ENCODE measurements at places on chromosomes 12 and 14.

- no peak for DNase-seq
Observed at GRCh38 chr12:132495165-132495544, 5.2 kb downstream of the FBRSL1 start.

GRCh38 chr14:34220378-34220706, 241.7 kb downstream of the SPTSSA start:
- no peak for DNase-seq

GRCh38 chr12:75655315-75655806, 144.0 kb upstream of the KRR1 start:
- DNase-seq, result no peak

- DNase-seq, result no peak
Observed at GRCh38 chr12:106161491-106161890, 22.7 kb upstream of the NUAK1 start.

DNA sequence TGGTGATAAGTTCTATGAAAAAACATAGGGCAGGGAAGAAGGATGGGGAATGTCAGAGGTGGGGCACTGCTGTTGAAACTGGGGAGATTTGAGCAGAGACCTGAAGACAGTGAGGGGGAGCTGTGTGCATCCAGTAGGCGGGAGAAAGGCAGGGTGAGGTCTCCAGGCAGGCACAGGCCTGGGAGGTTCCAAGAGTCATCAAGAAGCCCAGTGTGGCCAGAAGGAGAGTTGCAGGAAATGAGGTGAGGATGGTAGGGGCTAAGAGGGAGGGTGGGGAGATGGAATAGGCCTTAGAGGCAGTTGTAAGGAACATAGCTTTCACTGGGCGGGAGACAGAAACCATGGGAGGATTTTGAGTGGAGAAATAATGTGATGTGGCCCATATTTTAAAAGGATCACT, 341.8 kb downstream of the GLT1D1 start:
- no peak for DNase-seq

DNA sequence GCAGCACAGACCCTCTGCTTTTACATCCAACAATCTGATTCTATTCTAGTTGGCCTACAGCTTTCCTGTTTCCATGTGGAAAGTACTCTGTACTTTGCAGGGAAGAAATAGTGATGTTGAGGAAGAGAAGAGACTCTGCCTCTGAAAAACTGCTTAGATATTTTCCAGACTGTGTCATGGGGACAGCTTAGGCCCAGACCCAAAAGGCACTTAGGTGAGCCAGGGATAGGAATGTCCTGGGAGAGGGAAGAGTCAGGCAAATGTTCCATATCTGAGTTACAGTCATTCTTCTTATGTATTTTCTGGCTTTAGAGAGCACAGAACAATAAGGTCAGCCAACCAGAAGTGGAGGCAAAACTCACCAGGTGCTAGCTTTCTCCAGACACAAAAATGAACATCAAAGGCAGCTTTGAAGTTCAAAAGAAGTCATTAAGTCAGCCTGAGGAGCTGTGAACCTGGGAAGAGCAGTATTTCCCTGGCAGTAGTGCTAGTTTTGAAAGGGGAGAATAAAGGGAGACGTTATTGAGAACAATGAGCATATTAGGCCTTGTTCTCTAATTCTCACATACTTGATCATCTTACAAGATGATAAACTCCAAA, 199.7 kb upstream of the LMNTD1 start:
- DNase-seq, result no peak

- no peak for DNase-seq
Observed at GRCh38 chr14:65585216-65585615, 172.7 kb downstream of the FUT8 start.

DNA sequence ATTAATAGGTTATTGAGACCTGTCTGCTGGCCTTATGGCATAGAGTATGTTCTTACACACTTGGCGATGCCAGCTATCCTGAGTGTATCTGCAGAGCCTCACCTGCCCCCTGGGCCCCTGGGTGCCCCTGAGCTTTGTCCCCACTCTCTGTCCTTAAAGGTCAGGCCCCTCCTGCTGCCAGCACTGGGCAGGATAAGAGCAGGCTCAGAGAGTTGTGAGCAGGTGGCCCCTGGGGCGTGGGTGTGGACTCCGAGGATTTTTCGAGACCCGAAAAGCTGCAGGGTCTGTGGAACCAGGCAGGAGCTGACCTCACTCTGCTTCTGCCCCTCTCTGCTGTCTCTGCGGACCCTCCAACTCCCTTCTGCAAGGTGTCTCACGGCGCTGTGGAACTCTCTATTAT, 8.2 kb downstream of the HIP1R start:
- no peak for DNase-seq

DNA sequence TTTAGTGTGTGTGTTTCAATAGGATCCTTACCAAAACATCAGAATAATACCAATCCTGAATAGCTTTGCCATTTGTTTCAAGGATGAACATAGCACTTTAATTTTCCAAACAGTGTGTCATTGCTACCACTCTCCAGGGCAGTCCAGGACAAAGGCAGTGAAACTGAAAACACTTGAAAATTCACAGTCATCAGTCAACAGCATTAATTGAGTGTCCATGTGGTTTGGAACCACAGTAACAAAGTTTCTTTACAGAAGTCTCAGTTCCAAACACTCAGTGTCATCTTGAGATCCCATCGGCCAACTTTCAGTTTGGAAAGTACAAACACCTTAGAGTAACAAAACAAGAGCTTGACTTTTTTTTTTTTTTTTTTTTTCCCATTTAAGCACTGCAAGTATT, 228.4 kb upstream of the SOX5 start:
- DNase-seq, result no peak

DNA sequence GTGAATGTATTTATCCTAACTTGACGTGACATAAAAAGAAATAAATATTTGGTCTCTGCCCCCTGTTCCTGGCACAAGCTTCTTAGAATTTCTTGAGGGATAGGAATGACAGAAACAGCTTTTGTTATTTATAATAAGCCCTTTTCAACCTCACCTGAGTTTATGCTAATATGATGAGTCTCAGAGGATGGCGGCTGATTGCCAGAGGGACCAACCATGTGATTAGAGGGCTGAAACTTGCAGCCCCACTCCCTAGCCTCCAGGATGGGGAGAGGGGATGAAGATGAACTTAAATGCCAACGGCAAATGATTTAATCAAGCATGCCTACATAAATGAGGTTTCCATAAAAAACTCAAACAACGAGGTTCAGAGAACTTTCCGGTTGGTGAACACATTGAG, 42.9 kb downstream of the DNAI7 start:
- no peak for DNase-seq

DNA sequence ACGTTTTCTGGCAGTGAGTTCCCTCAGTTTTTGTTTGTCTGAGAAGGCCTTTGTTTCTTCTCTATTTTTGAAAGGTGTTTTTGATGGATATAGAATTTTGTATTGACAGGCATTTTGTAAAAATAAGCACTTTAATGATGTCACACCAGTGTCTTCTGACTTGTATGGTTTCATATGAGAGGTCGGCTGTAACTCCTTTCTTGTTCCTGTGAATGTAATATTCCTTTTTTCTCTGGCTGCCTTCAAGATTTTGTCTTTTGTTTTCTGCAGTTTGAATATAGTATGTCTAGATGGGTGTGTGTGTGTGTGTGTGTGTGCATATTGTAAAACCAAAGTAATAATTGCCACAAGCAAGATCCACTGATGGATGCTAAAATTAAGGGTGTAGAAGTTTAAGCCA, 67.8 kb upstream of the PSMC1 start:
- no peak for DNase-seq

GRCh38 chr14:89910691-89911009, 43.9 kb downstream of the EFCAB11 start:
- no peak for DNase-seq

GRCh38 chr14:51681411-51681810, 29.7 kb downstream of the FRMD6 start:
- DNase-seq, result no peak

DNA sequence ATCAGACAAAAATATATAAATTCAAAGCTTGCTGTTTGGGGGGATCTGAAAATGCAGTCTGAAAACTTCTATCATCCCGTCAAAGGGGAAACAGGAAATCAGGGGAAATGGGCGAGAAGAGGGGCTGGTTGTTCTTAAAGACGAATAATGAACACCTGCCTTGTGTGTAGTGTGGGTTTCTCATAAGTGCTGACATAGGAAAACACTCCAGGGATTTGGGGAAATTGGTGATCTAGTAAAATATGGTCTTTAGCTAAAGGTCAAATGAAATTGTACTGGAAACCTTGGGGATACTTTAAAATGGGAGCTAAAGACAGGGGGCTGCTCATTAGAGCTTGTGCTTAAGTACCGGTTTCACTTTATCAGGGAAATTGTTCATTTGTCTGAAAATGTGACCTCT, 39.6 kb upstream of the PIK3C2G start:
- DNase-seq, result no peak

GRCh38 chr12:85002778-85003296, 33.2 kb downstream of the TSPAN19 start:
- no peak for DNase-seq

GRCh38 chr12:109513977-109514376, 36.5 kb downstream of the UBE3B start:
- DNase-seq, result no peak

DNA sequence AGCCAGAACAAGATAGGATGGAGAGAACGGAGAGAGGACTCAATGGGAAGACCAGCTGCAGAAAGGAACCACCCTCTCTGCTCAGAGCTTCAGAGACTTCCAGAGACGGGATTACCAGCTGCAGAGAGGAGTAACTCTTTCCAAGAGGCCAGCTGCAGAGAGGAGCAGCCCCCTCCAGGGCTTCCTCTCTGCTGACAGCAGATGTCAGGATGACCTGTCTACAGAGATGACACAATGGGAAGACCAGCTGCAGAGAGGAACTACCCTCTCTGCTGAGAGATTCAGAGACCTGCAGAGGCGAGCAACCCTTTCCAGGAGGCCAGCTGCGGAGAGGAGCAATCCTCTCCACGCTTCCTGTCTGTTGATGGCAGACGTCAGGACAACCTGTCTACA, 61.8 kb downstream of the KLRG1 start:
- no peak for DNase-seq

DNA sequence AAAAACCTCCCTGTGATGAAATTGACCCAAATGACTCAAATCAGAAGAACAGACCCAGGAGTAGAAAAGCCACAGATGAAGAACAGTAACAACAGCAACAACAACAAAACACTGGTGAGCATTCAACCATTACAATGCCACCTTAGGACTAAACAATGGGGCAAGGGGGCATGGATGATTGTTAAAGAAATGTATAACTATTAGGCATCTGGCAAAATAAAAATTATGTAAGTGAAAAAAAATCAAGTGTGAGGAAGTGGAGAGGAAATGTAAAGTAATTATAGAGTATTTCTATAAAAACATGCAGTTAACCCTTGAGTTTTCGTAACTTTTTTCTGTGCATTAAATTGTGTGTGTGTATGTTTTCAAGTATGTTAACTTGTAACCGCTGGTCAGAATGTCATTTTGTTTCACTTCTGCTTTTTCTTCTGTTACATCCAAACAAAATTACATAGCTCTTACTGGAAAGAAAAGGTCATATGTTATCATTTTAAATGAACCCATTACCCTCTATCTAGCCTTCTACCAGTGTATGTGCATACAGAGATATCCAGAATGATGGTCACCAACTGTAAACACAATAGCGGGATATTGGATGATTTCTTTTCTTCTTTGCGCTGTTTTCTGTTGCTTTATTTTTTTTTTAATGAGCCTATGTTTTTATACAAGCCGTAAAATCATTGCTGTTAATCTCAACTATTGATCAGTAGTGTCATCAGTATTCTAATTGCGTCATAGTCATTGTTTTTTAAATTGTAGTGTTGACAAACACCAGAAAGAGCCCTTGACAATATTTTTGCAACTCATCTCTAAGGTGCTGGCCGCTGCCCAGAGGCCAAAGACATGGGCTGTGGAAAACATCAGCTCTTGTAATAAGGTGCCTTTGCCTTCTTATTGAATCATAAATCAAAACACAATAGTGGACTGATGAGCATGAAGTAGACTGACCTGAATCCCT, 170.6 kb downstream of the CRADD start:
- DNase-seq, result no peak

- DNase-seq, result no peak
Observed at GRCh38 chr14:24381363-24382063, 13.5 kb downstream of the NFATC4 start.

- no peak for DNase-seq
Observed at GRCh38 chr12:122081697-122082221, 3.2 kb downstream of the MLXIP start.

DNA sequence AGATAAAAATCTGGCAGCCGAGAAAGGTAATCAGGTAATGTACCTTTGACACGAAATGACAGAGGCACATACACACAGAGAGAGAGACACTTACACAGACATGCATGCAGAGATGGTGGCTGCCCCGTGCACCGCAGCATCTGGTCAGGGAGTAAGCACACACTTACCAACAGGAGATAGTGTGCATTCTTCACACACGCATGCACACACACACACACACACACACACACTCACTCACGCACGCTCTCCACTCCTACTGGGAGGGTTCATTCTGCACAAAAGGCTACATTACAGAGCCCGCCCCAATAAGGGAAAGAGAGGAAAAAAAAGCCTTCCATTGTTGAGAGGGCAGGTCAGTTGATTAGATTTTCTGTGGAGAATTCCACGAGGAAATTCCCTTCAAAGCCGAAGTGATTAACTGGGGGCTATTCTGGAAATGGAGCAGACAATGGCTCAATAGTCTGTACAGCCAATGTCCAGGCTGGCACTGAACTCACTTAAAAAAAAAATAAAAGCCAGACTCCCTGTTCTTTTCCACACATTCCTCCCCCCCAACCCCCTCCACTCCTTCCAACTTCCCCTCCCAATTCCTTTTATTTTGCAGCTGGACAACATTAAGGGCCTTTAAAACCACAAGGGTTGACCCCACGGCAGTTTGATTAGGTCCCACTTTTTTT, 1.4 kb upstream of the SOX5 start:
- DNase-seq, result no peak

DNA sequence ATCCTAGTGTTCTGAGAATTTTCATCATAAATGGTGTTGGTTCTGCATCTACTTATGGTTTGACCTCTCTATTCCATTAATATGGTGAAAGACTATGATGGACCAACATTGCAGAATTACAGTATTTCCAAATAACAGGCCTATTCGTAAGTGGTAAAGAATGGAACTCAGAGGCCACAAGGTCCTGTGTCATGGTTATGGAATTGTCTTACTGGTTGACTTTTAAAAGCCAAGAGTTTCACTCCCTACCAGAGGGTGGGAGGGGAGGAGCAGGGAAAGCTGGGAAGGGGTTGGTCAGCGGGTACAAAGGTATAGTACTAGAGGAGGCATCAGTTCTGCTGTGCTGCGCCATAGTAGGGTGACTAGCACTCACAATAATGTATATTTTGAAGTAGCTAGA, 153.4 kb downstream of the TMEM132D start:
- no peak for DNase-seq

DNA sequence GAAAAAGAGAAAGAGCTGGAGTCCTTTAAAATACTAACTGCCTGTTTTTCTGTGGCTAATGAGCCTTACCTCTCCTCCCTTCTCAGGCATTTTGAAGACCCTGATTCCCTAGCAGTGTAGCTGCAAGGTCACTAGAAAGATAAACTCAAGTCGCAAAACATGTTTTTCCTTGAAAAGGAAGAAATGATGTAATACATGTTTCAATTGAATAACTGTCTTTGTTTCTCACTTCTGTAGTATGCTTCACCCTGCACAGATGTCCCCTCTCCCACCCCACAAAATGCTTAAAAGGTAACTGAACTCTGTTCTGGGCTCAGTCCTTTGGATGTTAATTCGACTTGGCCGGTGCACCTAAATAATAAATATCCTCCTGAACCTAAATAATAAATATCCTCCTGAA, 1350.3 kb downstream of the TMEM121 start:
- no peak for DNase-seq
